ENCODE measurements at places on chromosomes 5 and 9.

DNA sequence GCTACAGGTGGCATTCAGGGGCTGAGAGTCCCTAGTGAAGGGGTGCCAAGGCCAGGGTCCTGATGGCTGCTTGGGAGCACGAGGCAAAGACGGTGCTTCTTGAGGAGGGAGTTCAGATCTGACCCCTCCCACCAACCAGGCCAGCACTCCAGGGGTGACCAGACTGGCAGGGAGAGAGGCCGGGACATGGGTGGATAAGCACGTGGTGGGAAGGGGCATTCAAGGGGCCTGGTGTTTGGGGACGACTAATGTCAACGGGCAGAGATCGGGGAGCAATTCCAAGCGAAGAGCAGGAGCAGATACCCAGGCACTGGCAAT lies 4.5 kb downstream of the RGS14 start:
- no peak for DNase-seq

- DNase-seq, result no peak
Observed at GRCh38 chr5:99398976-99399375, 470.2 kb upstream of the CHD1 start.

DNA sequence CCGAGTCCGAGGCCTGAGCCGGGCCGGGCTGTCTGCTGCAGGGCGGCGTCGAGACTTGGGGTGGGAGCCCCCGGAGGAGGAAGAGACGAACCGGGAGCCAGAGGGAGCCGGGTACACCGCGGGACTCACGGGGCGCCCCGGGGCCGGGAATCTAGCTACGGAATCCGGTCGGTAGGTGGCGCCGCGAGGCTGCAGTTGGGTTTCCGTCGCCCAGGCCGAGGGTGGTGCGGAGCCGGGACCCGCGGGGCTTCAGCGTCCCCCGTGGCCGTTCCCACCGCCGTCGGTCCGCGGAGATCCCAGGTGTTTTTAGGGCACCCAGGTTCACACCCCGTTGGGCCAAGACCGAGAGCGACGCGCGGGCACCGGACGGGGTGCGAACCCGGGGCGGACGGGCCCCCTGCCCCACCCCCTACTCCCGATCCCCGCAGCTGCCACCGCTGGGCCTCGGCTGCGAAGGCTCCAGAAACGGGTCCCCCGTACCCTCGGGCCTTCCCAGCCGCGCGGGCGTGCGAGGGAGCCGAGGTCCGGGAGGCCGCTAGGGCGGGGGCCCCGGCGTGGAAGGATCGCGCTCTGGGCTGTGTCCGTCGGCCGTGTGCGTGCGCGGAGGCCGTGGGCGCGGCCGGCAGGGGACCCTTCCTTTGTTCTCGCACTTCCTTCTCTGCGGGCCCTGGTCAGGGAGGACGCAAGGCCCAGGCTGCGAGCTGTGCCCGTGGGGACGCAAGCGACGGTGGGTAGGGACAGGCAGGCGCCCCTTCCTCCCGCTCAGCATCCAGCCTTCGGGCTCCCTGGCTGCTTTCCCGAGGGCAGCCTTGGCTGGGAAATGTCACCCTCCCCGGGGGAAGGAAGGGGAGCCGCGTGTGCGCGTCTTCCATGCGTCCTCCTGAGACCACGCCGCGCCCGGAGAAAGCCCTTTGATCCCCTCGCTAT lies 146.6 kb downstream of the GAPVD1 start:
- DNase-seq, result no peak

GRCh38 chr5:75199946-75200345 lies 36.7 kb downstream of the ANKRD31 start:
- no peak for DNase-seq

- DNase-seq, result no peak
Observed at GRCh38 chr9:86713470-86713869, 233.8 kb downstream of the GAS1 start.

All from keratinocyte (primary cell).